ENCODE measurements at places on chromosomes 7 and 10. TPM values are rescaled to one million over a fixed set of nuclear protein-coding genes. Genes with fewer than 3 reads are reported as not detected.

- H3K36me3 ChIP-seq = no peaks in the 10 kb centered on the region
- H3K27me3 ChIP-seq = no peaks in the 10 kb centered on the region
- no peak for DNase-seq
- no peak overlapping the region for H3K4me3 ChIP-seq
Observed at GRCh38 chr7:45580053-45580872, 6.1 kb downstream of the ADCY1 start.

DNA sequence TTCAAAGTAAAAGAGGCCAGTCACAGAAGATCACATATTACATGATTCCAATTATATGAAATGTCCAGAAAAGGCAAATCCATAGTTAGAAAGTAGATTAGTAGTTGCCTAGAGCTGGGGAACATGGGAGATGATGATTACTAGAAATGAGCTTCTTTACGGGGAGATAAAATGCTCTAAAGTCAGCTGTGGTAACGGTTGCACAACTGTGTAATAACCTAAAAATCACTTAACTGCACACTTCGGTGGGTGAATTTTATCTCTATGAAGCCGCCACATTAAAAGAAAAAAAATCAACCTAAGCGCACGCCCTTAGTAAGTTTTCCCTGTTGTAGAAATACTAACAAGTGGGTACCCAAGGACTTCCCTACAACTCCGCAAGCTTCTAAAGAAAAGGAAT, 15.9 kb downstream of the XRCC2 start:
- no peak overlapping the region for H3K4me3 ChIP-seq
- H3K4me1 ChIP-seq = no peaks in the 10 kb centered on the region
- no peaks in the 10 kb centered on the region for H3K36me3 ChIP-seq
- H3K27ac ChIP-seq = no peak overlapping the region
- no peak for DNase-seq

DNA sequence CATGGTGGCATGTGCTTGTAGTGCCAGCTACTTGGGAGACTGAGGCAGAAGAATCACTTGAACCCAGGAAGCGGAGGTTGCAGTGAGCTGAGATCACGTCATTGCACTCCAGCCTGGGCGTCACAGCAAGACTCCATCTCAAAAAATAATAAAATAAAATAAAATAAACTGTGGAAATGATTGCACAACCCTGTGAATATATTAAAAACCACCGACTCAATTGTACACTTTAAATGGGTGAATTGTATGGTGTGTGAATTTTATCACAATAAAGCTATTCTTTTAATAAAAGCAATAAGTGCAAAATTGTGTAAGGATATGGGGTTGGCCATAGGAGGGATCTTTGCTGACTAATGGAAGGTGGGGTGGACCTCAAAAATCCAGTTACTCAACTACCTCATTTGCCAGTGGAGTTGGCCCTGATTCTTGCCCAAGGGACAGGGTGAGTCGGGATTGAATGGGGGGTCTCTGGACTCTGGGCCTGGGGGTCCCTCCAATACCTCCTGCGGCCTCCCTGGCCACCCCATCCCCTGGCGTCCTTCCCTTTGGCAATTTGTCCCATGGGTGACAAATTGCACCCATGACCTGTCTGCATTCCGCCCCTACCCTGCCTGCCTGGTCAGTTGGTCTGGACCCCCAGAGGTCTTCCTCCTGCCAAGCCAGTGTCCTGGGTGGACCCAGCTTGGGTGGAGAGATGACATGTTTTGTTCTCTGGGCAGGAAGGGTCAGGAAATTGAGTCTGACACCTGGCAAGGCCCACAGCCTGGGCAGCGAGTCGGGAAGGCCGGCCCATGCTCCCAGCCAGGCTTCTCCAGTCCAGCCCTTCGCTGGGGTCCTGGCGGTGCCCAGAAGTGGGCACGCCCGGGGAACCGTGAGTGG, 61.7 kb upstream of the ELN start:
- H3K4me3 ChIP-seq = no peak overlapping the region
- DNase-seq = no peak
- H3K4me1 ChIP-seq = no peaks in the 10 kb centered on the region
- H3K27ac ChIP-seq = no peak overlapping the region
- H3K36me3 ChIP-seq = no peaks in the 10 kb centered on the region

GRCh38 chr10:93095225-93095624, 21.5 kb downstream of the CYP26A1 start:
- H3K4me3 ChIP-seq = no peak overlapping the region
- no peak overlapping the region for H3K27ac ChIP-seq
- H3K36me3 ChIP-seq = no peaks in the 10 kb centered on the region
- H3K27me3 ChIP-seq = no peaks in the 10 kb centered on the region
- DNase-seq = no peak

GRCh38 chr7:51135576-51135975, 181.0 kb downstream of the COBL start:
- no peak overlapping the region for H3K27ac ChIP-seq
- H3K4me3 ChIP-seq = no peak overlapping the region
- H3K36me3 ChIP-seq = no peaks in the 10 kb centered on the region
- no peak for DNase-seq

GRCh38 chr10:86443069-86443468, 76.5 kb upstream of the GRID1 start:
- H3K27me3 ChIP-seq = no peaks in the 10 kb centered on the region
- peaks cover 7% of the 10 kb centered on the region for H3K36me3 ChIP-seq
- H3K4me1 ChIP-seq = peaks cover 28% of the 10 kb centered on the region
- no peak overlapping the region for H3K4me3 ChIP-seq
- DNase-seq = no peak
- no peak overlapping the region for H3K27ac ChIP-seq

Gene CHST15
- total RNA-seq = 21.5 TPM
